T-helper 1 cell treated with Interleukin-12 subunit alpha and Interleukin-12 subunit beta and Interleukin-4 antibody, amounts not matched to agents 30 ng/mL and 1 ng/mL, for 36 hours (primary cell): ENCODE measurements at places on chromosomes 6 and 20. TPM values are rescaled to one million over a fixed set of nuclear protein-coding genes. Genes with fewer than 3 reads are reported as not detected.

The BPIFB6 gene
- not detected in 2 replicates for total RNA-seq

The CST4 gene
- not detected in 2 replicates for total RNA-seq

The PSORS1C2 gene
- total RNA-seq: not detected in 2 replicates

The RIMS1 gene
- total RNA-seq: not detected in 2 replicates

The NKX2-2 gene
- total RNA-seq: not detected in 2 replicates

The NDUFAF5 gene
- total RNA-seq: 29.8 and 33.1 TPM in 2 replicates

The GABRR1 gene
- total RNA-seq: not detected in 2 replicates

The CCHCR1 gene
- total RNA-seq: 36.5 and 42.4 TPM in 2 replicates

The SCUBE3 gene
- not detected in 2 replicates for total RNA-seq

The TRERF1 gene
- 48.9 and 49.1 TPM in 2 replicates for total RNA-seq

The SRMS gene
- not detected in 2 replicates for total RNA-seq

The TMC2 gene
- not detected in 2 replicates for total RNA-seq

The SMLR1 gene
- total RNA-seq: not detected in 2 replicates

The ZSCAN12 gene
- 5.6 and 6.2 TPM in 2 replicates for total RNA-seq

The BTBD9 gene
- 18.4 and 21.7 TPM in 2 replicates for total RNA-seq

The HTR1E gene
- not detected in 2 replicates for total RNA-seq

The CST7 gene
- 89.9 and 98.4 TPM in 2 replicates for total RNA-seq

The ESR1 gene
- 3.6 and 4.8 TPM in 2 replicates for total RNA-seq

The MAS1 gene
- not detected in 2 replicates for total RNA-seq

The ABHD16B gene
- total RNA-seq: not detected in 2 replicates

The REM1 gene
- total RNA-seq: not detected in 2 replicates

The SLC22A16 gene
- total RNA-seq: not detected in 2 replicates

The NKAIN4 gene
- total RNA-seq: not detected in 2 replicates

The OXT gene
- 0.61 TPM in 1 of 2 replicates, not detected in the other for total RNA-seq

The RIPPLY2 gene
- not detected in 2 replicates for total RNA-seq

The ELOVL4 gene
- total RNA-seq: 2.1 and 2.3 TPM in 2 replicates

The CNPY3 gene
- total RNA-seq: 44.9 and 48.2 TPM in 2 replicates

The PHACTR1 gene
- 3.3 and 4.3 TPM in 2 replicates for total RNA-seq

The TAF8 gene
- total RNA-seq: 47.5 and 52.0 TPM in 2 replicates

The DDO gene
- total RNA-seq: not detected in 2 replicates

The ZBTB46 gene
- total RNA-seq: 0.54 and 0.61 TPM in 2 replicates

The LY6G6F gene
- total RNA-seq: not detected in 2 replicates

The VTA1 gene
- total RNA-seq: 41.7 and 43.5 TPM in 2 replicates

The OR2H2 gene
- not detected in 2 replicates for total RNA-seq

The ALDH8A1 gene
- 2.8 and 4.5 TPM in 2 replicates for total RNA-seq

The RHAG gene
- total RNA-seq: not detected in 2 replicates

The ZBTB12 gene
- 2.0 and 2.2 TPM in 2 replicates for total RNA-seq

The AGPAT1 gene
- 45.0 and 46.4 TPM in 2 replicates for total RNA-seq

The SLC24A3 gene
- total RNA-seq: not detected in 2 replicates

The HLA-DQA1 gene
- 89.6 and 89.7 TPM in 2 replicates for total RNA-seq

The FNDC1 gene
- total RNA-seq: not detected in 2 replicates

The TFAP2D gene
- not detected in 2 replicates for total RNA-seq

The MYBL2 gene
- 78.2 and 78.7 TPM in 2 replicates for total RNA-seq

The RFX6 gene
- total RNA-seq: not detected in 2 replicates

The KCNQ5 gene
- 3.4 and 4.1 TPM in 2 replicates for total RNA-seq

The SLC17A9 gene
- 2.5 and 3.2 TPM in 2 replicates for total RNA-seq

The CLPSL1 gene
- not detected in 2 replicates for total RNA-seq

The TMEM74B gene
- total RNA-seq: 0.25 TPM in 1 of 2 replicates, not detected in the other

The KHDC1 gene
- 2.6 and 2.9 TPM in 2 replicates for total RNA-seq
